ENCODE measurements at places on chromosomes 1 and 21.
A peak's percentile ranks its signal among the peaks of the same experiment; 100 is the strongest.

DNA sequence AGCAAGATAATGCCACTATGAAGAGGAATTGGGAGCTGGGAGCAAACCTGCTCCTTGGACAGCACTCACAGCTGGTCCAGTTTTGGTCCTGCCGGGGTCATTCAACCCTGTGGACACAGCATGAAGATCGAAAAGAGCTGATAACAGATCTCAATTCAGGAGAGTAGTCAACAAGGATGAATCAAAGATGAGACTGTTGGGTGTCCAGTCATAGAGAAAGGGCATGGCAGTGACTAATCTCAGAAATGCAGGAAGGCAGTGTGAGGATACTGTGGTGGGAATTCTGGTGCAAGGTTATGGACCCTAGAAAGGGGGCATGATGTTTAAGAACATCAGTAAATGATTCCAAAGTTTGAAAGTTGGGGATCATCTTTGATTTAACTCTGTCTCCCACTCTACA, 261.4 kb upstream of the ZP4 start:
- no peak overlapping the region for H3K4me3 ChIP-seq
- no peaks in the 10 kb centered on the region for H3K4me1 ChIP-seq
- no peak overlapping the region for H3K27ac ChIP-seq

DNA sequence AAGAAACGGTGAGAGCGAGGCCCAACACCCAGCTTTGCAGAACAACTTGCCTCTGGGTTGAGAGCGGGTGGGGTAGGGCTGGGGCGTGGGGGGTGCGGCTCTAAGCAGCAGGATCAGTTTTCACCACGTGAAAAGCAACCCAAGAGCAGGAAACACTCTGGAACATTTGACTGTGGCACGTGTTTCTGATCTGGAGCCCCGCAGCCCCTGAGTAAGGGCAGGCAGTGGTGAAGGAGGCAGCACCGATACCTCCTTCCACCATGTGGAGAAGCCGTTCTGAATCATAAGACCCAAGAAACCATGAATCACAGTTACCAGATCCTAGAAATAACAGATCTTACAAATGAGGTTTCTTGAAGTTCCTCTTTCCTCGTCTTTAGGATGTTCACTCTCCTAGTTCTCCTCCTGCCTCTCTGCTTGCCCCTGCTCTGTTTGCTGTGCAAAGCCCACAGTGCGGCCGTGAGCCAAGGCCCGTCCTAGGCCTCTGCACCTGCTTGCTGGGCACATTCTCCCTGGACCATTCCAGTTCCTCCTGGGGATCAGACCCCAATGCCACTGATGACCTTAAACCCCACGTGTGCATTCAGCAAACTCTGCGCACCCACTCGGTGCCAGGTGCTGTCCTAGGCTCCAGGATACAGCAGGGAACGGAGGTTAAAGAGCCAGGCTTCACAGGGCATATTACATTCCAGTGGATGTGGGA, 31.9 kb downstream of the SLC1A7 start:
- peak overlapping the region; percentile 13 for H3K4me3 ChIP-seq
- no peaks in the 10 kb centered on the region for H3K36me3 ChIP-seq
- H3K27me3 ChIP-seq, result peaks cover 10% of the 10 kb centered on the region
- DNase-seq, result no peak
- peaks cover 17% of the 10 kb centered on the region for H3K4me1 ChIP-seq

DNA sequence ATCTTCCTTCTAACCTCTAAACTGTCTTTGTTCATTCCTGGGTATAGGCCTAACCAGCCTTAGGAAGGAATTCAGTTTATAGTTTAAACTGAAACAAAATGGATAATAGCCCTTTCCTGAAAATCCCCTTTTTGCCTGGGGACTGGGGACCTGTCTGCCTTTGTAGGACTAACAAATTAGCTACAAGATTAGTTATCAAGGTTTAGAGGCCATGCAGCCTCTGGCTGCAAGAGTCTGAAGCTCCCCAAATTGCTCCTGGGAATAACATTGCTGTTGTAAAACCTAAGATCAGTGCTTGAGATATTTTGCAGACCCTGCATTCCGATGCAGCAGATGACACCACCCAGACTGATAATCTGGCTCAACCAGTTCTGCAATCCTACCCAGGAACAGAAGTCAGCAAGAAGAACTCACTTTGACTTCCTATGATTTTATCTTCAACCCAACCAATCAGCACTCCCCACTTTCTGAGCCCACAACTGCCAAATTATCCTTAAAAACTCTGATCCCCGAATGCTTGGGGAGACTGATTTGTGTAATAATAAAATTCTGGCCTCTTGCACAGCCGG, 96.6 kb upstream of the ETV3 start:
- DNase-seq, result no peak
- H3K4me3 ChIP-seq, result no peak overlapping the region
- H3K4me1 ChIP-seq, result no peaks in the 10 kb centered on the region
- peaks cover 2% of the 10 kb centered on the region for H3K27me3 ChIP-seq
- no peaks in the 10 kb centered on the region for H3K36me3 ChIP-seq
- H3K27ac ChIP-seq, result no peak overlapping the region

DNA sequence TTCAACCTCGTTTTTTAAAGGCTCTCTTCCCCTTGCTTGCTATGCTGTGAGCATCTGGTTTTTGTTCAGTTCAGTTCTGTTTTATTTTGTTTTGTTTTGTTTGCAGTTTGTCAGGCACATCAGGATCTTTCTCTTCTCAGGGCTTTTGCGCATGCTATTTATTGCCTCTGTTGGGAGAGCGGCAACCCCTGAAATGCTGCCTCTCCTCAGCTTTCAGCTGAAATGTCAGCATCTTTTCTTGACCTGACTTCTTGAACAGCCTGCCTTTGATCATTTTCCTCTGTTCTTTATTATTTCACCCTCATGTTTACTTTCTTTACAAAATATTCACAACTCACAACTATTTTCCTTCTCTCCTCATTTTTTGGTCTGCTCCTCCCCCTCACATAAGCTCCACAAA, 50.4 kb upstream of the RC3H1 start:
- peaks cover 7% of the 10 kb centered on the region for H3K4me1 ChIP-seq
- no peak overlapping the region for H3K4me3 ChIP-seq
- DNase-seq, result no peak
- H3K36me3 ChIP-seq, result no peaks in the 10 kb centered on the region
- no peaks in the 10 kb centered on the region for H3K27me3 ChIP-seq
- no peak overlapping the region for H3K27ac ChIP-seq

GRCh38 chr1:232101231-232101630, 474.6 kb downstream of the DISC1 start:
- H3K4me3 ChIP-seq, result no peak overlapping the region
- DNase-seq, result no peak
- H3K36me3 ChIP-seq, result peaks cover 5% of the 10 kb centered on the region
- H3K4me1 ChIP-seq, result no peaks in the 10 kb centered on the region

GRCh38 chr1:1968767-1969504, 34.6 kb downstream of the CFAP74 start:
- H3K4me1 ChIP-seq, result peaks cover 3% of the 10 kb centered on the region
- H3K4me3 ChIP-seq, result no peak overlapping the region
- H3K27ac ChIP-seq, result no peak overlapping the region
- no peak for DNase-seq
- H3K36me3 ChIP-seq, result peaks cover 5% of the 10 kb centered on the region
- H3K27me3 ChIP-seq, result peaks cover 14% of the 10 kb centered on the region

GRCh38 chr1:48681476-48682305, 95.0 kb downstream of the BEND5 start:
- no peaks in the 10 kb centered on the region for H3K4me1 ChIP-seq
- peaks cover 4% of the 10 kb centered on the region for H3K36me3 ChIP-seq
- peaks cover 6% of the 10 kb centered on the region for H3K27me3 ChIP-seq
- no peak overlapping the region for H3K4me3 ChIP-seq
- DNase-seq, result no peak
- no peak overlapping the region for H3K27ac ChIP-seq

DNA sequence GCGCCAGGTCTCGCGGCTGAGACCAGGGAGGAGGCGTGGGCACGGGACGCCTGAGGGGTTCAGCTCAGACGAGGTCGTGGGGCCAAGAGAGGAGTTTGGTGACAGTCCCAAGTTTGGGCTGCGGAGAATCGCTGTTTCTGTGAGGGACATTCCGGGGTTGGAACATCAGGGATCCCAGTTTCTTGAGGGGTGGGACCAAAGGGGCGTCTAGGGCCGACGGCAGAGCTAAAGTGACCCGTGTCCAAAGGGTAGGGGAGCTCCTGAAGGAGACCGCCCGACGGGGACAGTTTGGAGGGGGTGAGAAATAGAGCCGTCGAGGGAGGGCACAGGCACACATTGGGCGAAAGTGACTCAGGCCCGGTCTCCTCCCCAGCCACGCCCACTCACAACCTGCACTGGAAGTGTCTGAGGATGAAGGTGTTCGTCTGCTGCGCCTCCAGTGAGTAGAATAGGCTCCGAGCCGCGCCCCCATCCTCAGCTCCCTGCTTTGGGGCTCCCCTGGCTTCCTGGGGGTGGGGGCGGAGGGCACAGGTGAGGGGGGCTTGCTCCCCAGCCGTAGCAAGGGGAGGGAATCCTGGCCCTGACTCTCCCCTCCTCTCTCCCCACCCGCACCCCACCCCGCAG, 7.0 kb downstream of the EFNA3 start:
- no peak for DNase-seq
- H3K4me3 ChIP-seq, result peak overlapping the region; percentile 92
- H3K4me1 ChIP-seq, result peaks cover 25% of the 10 kb centered on the region
- H3K36me3 ChIP-seq, result peaks cover 14% of the 10 kb centered on the region
- H3K27me3 ChIP-seq, result peaks cover 30% of the 10 kb centered on the region

DNA sequence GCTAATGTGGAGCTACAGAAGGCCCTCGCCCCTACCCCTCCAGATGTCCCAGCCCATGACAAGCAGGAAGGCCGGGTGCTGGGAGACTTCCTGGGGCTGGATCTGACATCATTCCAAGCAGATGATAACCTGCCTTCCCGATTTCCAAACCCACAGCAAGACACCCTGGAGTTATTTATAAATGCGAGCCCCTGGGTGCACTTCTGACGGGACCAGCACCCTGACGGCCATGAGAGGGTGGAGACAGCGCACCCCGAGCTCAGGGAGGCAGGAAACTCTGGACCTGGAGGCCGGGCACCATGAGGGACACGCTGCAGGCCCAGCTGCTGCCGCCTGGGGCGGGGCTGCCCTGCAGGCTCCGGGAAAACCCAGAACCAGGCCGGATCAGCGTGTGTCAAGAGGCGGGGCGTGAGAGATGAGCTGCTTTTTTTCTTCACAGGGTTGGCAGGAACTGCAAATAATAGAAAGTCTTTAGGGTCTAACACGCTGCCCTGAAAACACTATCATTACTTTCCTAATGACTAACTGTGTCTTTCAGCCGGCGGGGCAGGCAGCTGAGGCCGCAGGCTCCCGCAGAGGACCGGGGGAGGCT, 2.5 kb upstream of the PCBP3 start:
- no peak overlapping the region for H3K4me3 ChIP-seq
- H3K36me3 ChIP-seq, result no peaks in the 10 kb centered on the region
- peaks cover 6% of the 10 kb centered on the region for H3K4me1 ChIP-seq

- no peak for DNase-seq
- H3K4me1 ChIP-seq, result peaks cover under 1% of the 10 kb centered on the region
- peaks cover 4% of the 10 kb centered on the region for H3K36me3 ChIP-seq
- H3K27ac ChIP-seq, result no peak overlapping the region
- no peak overlapping the region for H3K4me3 ChIP-seq
These were observed 489.3 kb upstream of the RUNX1 start for GRCh38 chr21:35538386-35538785.

DNA sequence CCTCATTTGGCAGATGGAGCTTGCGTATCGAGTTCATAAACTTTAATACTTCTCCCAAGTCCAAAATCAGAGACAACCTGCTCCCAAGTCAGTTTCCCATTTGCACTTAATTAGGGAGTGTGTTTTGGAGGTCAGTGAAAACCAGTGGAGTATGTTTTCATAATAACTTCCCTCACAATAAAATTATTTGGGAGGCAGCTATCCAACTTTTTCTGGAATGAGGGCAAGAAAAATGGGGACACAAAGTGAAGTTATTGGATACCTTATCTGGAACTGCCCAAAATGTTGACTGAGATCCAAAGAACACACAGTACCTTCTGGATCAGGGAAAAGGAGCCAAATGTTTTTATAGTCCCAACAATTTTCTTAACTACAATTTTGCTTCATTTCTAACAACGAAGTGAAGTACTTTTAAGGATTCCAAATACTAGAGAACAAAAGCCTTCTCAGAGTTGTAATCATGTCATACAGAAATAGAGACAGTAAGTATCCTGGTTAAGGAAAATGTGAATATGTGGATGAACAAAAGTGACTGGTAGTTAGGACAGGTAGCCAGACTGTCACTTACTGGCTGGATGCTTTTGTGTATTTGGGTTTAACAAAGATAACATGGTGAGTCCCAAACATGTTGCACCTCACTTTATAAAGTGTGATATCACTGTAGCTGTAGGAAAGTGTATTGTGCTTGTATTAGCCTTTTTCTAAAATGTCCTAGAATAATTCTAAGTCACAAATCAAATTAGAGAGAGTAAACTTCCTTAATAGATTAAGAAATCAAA, 325.0 kb downstream of the HLX start:
- no peak overlapping the region for H3K4me3 ChIP-seq
- no peaks in the 10 kb centered on the region for H3K36me3 ChIP-seq
- DNase-seq, result no peak
- H3K4me1 ChIP-seq, result no peaks in the 10 kb centered on the region
- no peaks in the 10 kb centered on the region for H3K27me3 ChIP-seq

- H3K4me1 ChIP-seq, result no peaks in the 10 kb centered on the region
- H3K36me3 ChIP-seq, result no peaks in the 10 kb centered on the region
- no peak overlapping the region for H3K4me3 ChIP-seq
- H3K27ac ChIP-seq, result no peak overlapping the region
- no peaks in the 10 kb centered on the region for H3K27me3 ChIP-seq
These were observed 31.7 kb downstream of the RUNX3 start for GRCh38 chr1:24898152-24898908.

- H3K36me3 ChIP-seq, result no peaks in the 10 kb centered on the region
- H3K4me1 ChIP-seq, result no peaks in the 10 kb centered on the region
- no peak overlapping the region for H3K4me3 ChIP-seq
- no peak overlapping the region for H3K27ac ChIP-seq
- DNase-seq, result no peak
These were observed 9.9 kb upstream of the LDLRAD1 start for GRCh38 chr1:54027848-54028247.

- no peaks in the 10 kb centered on the region for H3K36me3 ChIP-seq
- peaks cover 2% of the 10 kb centered on the region for H3K27me3 ChIP-seq
- H3K4me3 ChIP-seq, result no peak overlapping the region
- H3K27ac ChIP-seq, result no peak overlapping the region
- DNase-seq, result no peak
These were observed 833.0 kb upstream of the ADAMTS5 start for GRCh38 chr21:27799861-27800260.

DNA sequence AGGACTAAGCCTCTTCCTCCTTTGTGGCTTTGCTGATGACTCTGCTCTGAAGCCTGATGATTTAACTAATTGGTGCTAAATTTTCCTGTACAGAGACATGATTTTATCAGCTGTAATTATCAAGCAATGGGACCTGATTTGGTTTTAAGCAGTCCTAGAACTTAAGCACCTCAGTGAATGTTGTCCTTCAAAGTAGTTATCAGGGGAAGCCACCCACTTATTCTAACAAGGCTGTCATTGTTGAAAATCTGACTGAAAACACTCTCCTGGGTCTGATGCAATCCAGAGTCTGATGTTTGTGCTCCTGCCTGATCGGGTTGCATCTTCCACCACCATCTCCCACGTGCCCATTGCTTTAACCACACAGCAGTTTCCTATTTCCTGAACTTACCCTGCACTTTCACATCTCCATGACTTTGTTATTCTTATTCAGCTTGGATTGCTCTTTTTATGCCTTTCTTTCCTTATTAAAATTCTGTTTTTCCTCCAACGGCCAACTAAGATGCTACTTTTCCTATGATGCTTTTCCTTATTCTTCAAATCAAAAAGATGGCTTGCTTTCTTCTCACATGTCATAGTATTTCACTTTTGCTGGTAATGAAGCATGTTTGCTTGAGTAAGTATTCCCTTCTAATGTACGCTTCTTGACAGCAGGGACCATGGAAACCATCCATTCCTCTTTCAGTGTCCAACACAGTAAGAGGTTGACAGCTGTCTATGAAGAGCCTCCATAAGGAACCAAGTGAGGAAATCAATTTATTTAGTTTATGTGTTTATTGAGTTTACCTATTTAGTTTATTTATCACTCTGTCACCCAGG, 55.0 kb downstream of the S1PR1 start:
- H3K27ac ChIP-seq, result no peak overlapping the region
- peaks cover 5% of the 10 kb centered on the region for H3K27me3 ChIP-seq
- H3K4me1 ChIP-seq, result peaks cover 29% of the 10 kb centered on the region
- no peak for DNase-seq
